ENCODE measurements at places on chromosomes 3 and 15. TPM values are rescaled to one million over a fixed set of nuclear protein-coding genes. Genes with fewer than 3 reads are reported as not detected.

DNA sequence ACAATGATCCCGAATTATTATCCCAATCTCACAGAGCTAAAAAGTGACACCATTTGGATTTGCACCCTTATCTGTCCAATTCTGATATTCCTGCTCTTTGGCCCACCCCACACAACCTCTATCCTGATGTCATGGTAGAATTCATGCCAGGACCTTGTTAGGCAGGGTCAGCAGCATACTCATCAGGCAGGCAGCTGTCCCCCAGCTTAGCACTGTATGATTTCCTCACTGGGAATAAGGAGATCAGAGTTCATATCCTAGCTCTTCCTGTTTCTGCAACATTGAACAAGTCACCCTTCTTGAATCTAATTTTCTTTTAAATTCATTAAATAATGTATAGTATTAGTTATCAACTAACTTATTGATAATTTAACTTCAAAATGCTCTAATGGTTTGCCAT, 12.0 kb upstream of the C3orf80 start:
- DNase-seq = no peak

DNA sequence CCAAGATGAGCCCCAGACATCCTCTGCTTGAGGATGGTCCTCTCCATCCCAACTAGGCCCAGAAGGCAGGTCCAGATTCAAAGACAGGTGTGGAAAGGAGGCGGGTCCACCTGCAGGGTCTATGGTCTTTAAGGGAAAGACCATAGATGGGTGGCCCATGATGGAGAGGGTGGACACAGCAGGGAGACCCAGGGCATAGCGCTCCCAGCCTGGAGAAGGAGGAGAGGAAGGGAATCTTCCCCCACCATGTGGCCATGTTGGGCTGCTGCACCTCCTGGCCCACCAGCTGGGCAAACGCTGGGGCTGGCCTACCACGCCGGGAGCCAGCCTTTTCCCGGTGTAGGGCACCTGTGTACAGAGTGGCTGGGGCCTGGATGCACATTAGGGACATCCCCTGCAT, 265.2 kb upstream of the TLE3 start:
- peak; percentile 22 for DNase-seq

GRCh38 chr3:194730365-194730764, 44.7 kb downstream of the FAM43A start:
- peak; percentile 93 for DNase-seq

DNA sequence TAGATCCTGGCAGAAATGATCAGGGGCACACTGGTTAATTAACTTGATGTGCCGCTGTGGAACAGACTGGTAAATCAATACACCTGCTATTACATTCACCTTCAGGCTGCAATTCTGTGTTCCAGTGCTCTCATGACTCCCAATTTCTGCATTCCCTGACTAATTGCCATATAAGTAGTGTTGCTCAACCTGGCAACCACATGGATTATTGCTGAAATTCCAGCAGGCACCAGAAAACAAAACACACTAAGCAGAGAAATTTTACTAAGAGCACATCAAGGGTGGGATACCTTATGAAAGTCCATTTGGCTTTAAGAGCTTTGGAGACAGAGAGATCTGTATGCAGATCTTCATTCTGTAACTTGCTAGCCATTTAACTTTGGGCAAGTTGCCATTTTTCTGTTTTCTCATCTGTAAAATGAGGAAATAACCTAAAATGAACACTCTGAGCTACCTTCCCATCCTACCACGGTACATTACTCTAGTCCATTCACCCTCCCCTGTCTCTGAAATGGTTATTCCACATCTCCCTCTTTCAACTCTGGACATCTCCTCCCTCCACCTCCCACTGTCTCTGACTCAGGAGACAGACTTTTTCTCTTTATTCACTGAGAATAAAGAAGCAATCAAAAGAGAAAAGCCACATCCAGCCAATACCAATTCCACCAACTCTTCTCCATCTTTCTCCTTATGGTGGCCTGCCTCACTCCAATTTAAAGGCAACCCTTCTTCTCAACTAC, 54.6 kb downstream of the STAC start:
- peak; percentile 14 for DNase-seq

- peak; percentile 74 for DNase-seq
Observed at GRCh38 chr3:58994746-58995330, 55.0 kb downstream of the CFAP20DC start.

GRCh38 chr15:78069052-78069414, 8.5 kb downstream of the TBC1D2B start:
- no peak for DNase-seq

GRCh38 chr3:4778119-4778518, 201.1 kb upstream of the BHLHE40 start:
- DNase-seq = no peak

- DNase-seq = no peak
Observed at GRCh38 chr15:39558421-39558820, 22.5 kb upstream of the THBS1 start.

DNA sequence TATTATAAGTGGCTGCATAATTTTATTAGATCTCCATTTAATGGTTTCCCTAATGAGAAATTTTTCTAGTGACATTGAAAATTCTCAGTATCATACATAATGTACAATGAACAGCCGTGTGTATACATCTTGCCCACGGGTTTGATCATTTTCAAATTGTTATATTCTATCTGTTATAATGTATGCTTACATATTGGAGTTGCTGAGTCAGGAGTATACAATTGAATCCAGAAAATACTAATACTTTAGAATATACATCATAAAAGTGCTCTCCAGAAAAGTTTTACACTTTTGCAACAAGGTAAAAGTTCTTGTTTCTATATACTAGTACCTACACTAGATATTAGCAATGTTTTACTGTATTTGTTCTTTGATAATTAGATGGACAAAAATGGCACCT, 82.8 kb downstream of the SPATA16 start:
- DNase-seq = no peak

GRCh38 chr3:161305095-161305991, 66.0 kb downstream of the SPTSSB start:
- DNase-seq = peak; percentile 16

The TTLL13 gene
- total RNA-seq = not detected

The SLC9A9 gene
- total RNA-seq = 0.10 TPM

The DHFR2 gene
- total RNA-seq = 3.2 TPM

The ECE2 gene
- not detected for total RNA-seq
